ENCODE measurements at places on chromosomes 6 and 20.

DNA sequence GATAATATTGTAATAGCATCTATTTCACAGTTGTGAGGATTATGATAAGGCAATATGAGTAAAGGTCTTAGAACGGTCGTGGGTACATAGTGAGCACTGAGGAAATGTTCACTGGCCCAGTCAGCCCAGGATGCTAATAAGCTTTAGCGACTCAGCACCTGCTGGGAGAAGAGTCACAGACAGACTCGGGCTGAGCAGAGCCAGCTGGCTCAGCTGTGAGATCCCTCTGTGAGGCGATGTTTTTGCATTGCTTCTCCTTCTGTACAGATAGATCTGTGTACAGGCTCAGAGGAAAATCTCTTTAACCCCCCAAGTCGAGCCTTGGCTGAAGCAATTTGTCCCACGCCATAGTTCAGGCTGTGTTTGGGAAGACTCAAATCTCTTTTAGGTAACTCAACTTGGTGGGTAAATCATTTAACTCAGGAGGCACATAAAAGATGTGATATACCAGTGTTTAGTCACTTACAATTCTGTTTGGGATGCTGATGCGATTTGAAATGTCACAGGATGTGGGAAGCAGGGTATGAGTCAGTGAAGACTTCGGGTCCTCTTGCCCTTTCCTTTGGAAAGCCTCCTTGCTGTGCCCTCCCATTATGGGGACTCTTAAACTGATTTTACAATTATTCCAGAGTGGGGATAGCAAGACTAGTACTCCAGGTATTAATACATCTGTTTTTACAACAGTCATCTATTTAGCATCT lies 53.1 kb downstream of the PHACTR1 start:
- DNase-seq: no peak

GRCh38 chr6:12265791-12266190 lies 24.4 kb upstream of the EDN1 start:
- DNase-seq: peak; percentile 92

GRCh38 chr6:151721146-151721545 lies 86.3 kb upstream of the ESR1 start:
- no peak for DNase-seq

DNA sequence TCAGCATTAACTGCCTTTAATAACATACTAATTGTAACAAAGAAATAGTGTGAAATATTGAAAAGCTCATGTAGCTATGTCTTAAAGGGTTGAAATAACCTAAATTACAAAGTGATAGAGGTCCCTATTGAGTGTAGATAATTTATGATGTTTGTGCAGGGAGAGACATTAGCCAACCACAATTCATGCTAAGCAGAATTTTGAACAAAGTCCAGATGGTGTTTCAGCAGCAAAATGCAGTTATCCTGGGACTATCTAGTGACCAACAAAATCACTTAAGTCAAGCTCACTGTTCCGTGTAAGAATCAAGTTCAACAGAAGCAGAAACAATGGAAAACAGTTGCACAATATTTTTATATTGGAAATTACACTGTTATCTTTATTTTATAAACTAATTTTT lies 218.5 kb downstream of the SIM1 start:
- DNase-seq: no peak

DNA sequence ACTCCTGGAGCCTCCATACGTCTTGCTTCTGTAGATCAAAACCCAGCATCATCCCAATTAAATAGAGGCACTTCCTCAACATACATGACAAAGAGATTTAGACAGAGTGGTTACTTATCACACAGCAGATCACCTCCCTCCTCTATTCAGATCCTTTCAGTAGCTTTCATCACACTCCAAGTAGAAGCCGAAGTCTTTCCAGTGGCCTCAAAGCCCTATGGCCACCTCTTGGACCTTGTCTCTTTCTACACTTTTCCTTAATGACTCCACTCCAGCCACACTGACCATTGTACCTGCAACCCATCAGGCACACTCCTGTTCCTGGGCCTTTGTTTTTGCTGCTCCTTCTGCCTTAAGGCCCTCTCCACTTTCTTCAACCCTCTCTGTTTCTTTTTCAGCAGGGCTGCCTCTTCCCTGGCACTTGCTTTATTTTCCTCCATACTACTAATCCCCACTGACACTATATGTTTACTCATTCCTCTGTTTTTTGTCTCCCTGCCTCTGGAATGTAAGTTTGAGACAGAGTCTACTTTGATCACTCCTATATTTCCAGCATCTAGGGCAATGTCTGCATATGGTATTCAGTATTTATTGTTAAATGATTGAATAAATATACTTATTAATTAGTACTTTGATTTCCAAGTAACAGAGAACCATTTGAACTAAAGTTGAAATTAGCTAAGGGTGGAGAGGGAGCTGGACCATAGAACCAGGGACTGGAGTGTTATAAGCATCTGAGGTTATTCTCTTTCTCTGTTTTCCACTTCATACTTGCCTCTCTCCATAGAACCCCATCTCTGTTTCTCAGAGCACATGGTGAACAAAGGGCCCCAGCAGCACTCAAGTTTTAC lies 43.4 kb upstream of the TRAM2 start:
- no peak for DNase-seq

DNA sequence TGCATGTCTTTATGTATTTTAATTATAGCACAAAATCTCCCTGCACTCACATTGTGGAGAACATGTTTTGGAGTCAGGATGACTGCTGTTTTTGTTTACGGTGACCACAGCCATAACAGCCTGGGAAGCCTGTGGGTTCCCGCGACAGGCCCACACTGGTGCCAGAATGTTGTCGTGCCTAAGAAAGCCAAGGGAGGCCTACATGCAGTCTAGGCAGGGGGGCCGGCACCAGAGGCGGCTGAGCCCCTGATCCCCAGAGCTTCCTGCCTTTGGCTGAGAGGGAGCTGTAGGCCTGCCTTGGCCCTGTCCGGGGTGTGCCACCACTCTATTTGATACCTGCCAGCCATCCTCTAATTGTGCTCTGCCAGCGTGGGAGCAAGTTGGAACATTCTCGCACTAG lies 46.7 kb downstream of the TBC1D7 start:
- DNase-seq: no peak

DNA sequence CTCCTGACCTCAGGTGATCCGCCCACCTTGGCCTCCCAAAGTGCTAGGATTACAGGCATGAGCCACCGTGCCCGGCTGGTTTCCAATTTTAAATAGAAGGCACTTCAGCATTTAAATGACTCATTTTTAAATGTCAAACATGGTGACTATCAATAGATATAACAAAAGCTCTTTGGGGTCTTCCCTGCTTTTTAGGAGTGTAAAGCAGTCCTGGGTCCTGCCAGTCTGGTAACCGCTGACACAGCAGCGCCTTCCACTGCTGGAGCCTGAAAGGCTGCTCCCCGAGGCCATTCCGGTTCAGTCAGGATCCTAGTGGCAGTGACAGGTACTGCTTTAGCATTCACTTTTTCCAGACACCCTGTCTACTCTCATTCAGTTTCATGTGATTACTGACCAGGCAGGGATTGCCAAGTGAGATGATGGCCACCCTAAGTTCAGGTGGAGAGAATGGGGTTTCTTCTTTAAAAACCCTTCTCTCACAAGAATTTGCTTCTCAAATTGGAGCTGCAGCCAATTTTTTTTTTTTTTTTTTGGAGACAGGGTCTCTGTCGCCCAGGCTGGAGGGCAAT lies 5.1 kb downstream of the DIDO1 start:
- peak; percentile 24 for DNase-seq

DNA sequence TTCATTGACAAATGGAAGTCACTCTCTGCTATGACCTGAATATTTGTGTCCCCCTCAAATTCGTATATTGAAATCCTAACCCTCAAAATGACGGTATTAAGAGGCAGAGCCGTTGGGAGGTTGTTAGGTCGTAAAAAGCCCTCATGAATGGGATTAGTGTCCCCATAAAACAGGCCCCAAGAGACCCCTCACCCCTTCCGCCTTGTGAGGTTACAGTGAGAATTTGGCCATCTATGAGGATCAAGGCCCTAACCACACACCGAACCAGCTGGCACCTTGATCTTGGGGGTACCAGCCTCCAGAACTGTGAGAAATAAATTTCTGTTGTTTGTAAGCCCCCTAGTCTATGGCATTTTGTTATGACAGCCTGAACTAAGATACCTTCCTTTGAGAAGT lies 52.5 kb upstream of the SLC22A16 start:
- DNase-seq: no peak

DNA sequence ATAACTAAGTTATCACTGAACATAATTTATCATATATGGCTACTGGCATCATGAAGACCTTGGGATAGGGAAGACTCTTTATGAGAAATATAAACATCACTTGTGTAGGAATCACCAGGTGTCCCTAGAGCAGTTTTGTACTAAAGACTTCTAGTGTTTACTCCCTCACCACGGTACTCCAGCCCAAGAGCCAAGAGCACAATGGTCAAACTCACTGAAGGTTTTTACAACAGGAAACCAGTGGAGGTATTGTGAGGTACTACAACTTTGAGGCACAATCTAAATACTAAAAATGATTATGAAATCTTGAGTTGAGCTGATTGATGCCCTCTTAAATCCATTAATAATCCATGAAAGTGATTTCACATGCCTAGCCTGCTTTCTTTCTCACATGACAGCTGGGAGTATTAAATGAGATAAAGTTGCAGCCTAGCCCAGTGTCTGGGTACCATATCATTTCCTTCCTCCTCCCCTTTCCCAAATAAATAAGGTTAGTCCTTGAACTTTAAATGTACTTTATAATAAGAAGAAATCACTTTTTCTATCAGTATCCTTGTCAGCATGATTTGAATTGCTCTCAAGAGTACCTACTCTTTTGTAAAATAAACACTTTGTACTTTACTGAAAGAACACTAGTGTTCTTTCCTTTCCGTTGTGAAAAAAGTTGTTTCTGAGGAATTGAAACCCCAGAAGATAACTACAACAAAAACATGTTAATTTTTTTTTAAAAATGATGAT lies 26.5 kb downstream of the GLO1 start:
- DNase-seq: no peak

DNA sequence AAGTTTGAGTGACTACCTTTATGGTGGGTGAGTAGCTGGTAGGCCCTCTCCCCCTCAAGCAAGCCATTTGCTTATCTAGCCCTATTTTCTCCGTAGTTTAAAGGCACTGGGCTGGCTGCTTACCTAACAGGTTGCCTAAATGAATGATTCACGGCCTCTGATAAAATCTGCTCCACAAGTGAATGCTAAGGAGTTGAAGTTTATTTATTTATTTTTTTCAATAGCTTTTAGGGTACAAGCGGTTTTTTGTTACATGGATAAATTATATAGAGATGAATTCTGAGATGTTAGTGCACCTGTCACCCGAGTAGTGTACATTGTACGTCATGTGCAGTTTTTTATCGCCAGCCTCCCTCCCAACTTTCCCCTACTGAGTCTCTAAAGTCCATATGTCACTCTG lies 8.3 kb upstream of the CDH26 start:
- no peak for DNase-seq

GRCh38 chr6:69155467-69155866 lies 520.4 kb downstream of the ADGRB3 start:
- peak; percentile 18 for DNase-seq

- peak; percentile 17 for DNase-seq
Observed at GRCh38 chr20:47704746-47705496, 80.4 kb downstream of the SULF2 start.

GRCh38 chr6:31121131-31121790 lies 1.0 kb upstream of the CDSN start:
- no peak for DNase-seq

- DNase-seq: no peak
Observed at GRCh38 chr6:35945650-35946025, 24.7 kb upstream of the SRPK1 start.

- no peak for DNase-seq
Observed at GRCh38 chr6:316753-317038, 24.4 kb downstream of the DUSP22 start.

DNA sequence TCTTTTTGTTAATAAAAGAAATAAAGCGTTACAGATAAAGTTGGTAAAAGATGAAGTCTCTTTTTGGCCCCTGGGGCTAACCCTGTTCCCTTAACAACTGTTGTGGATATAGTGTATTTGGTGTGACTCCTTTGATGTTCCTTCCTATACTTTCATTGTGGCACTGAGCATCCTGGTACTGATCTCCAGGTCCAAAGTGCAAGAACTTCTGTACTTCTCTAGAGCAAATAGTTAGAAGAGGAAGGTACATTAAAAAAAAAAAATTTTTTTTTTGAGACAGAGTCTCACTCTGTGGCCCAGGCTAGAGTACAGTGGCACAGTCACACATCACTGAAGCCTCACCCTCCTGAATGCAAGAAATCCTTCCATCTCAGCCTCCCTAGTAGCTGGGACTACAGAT lies 6.2 kb downstream of the POFUT1 start:
- DNase-seq: no peak

- no peak for DNase-seq
Observed at GRCh38 chr20:47030271-47030810, 135.7 kb downstream of the EYA2 start.

- no peak for DNase-seq
Observed at GRCh38 chr6:16718356-16718755, 42.9 kb downstream of the ATXN1 start.

DNA sequence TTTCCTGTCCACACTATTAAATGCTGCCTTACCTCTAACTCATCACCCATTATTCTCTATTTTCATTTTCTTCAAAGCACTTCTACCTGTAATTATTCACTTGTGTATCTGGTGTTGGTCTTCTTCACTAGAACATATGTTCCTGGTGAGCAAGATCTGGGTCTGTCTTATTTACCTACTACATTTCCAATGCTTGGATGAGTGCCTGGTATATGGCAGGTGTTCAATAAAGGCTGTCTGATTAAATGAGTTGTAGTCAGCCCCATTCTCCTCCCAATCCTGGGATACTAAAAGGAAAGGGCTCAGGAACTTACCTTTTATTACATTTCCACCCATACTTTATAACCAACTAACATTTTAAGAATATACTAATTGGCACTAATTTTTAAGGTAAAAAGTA lies 61.0 kb downstream of the CEP162 start:
- no peak for DNase-seq

- no peak for DNase-seq
Observed at GRCh38 chr6:35093118-35093445, 48.1 kb downstream of the TCP11 start.

- no peak for DNase-seq
Observed at GRCh38 chr20:9508240-9508661, 6.1 kb upstream of the LAMP5 start.

DNA sequence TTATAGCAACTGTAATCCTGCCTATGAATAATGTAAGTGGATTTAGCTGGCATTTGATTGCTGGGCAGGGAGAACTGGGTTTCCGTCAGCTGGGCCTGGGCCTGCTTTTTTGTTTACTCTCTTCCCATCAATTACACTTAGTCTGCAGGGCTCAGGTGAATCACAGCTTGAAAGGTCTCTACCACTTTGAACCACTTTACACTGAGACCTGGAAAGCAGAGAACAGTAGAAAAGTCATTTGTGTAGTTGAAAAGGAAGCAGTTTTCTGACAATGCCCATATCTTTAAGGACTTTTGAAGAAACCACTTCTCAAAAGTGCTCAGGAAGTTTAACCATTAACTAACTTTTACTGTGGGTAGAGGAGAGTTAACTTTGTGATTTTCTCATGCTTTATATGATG lies 315.4 kb upstream of the SASH1 start:
- DNase-seq: no peak

- no peak for DNase-seq
Observed at GRCh38 chr6:106106276-106107042, 20.3 kb downstream of the PRDM1 start.

GRCh38 chr20:59020938-59021551 lies 1.8 kb downstream of the TUBB1 start:
- no peak for DNase-seq

- DNase-seq: no peak
Observed at GRCh38 chr6:39214846-39215639, 14.2 kb downstream of the KCNK5 start.
